ENCODE measurements at places on chromosomes 7 and 10.

GRCh38 chr7:94656925-94657731, 1.2 kb upstream of the SGCE start:
- DNase-seq = no peak

DNA sequence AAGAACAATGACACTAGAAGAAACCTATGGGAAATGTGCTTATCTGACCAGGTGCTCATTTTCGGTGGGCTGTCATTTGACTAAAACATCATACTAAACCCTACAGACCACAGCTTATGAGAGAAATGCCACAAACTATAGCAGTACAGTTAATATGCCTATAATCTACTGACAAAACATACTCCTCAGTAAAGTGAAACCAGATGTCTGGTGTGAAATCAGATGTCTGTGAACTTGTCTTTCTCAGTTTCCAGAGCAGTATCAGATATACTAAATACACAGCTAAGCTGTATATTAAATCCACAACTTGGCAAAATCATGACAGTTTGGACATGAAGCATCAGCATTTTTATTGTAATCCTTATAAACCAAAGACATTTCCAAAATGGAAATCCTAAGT, 3.3 kb downstream of the IMMP2L start:
- no peak for DNase-seq

- no peak for DNase-seq
These were observed 136.2 kb upstream of the CTBP2 start for GRCh38 chr10:125296598-125296997.

DNA sequence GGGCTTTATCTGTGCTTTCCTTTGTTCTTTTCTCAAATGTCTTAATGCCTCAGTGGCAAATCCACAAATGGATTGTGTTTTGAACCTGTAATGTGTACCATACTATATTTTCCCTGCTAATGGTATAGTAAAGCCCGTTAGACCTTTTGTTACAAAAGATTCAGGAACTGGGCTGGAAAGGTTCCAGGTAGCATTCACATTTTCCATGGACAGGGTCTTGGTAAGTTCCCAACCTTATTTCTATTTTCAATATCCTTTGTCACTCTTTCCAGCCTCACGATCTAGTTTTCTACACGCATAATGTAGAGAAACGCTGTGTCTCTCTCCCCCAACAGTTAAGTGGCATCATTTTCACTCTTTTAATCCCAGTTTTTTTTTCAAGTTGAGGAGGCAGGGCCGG, 153.0 kb downstream of the PLCE1 start:
- DNase-seq = no peak

- no peak for DNase-seq
These were observed 7.4 kb upstream of the MICALL2 start for GRCh38 chr7:1466524-1467271.

GRCh38 chr7:103445228-103446048, 569 bp downstream of the SLC26A5 start:
- DNase-seq = no peak

DNA sequence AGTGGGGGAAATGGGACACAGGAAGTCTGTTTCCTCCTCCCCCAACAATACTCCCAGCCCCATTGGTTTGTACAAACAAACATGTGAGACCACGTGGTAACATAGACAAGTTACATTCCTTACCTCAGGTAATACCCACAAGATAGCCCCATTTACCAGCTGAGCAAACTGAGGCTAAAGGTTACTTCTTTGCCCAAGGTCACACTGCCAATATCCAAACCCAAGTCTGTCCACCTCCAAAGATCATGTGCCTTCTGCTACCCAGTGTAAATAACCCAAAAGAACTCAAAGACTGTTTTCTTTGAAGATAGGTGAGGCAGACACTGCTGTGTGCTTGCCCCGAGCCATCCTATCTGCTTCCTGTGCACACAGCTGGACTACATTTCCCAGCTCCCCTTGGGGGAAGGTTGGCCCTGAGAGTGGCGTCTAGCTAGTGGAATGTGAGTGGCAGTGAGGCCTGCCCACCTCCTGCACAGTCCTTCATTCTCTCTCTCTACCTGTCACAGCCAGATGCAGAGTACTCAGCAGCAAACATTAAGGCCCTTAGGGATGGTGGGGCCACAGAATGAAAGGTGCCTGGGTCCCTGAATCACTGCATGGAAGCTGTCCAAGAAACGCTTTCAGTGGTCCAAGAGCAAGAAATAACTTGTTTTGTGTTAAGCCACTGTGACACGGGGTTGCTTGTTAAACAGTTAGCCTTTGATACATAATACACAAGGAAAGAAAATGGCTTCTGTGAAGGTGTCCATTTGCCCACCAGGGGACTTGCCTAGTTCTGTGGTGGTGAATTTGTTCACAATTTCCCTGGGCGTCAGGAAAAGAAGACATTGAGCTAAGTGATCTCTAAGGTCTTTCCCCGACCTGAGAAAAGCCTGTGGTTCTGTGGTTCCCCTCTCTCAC, 257.7 kb upstream of the NFE2L3 start:
- no peak for DNase-seq

DNA sequence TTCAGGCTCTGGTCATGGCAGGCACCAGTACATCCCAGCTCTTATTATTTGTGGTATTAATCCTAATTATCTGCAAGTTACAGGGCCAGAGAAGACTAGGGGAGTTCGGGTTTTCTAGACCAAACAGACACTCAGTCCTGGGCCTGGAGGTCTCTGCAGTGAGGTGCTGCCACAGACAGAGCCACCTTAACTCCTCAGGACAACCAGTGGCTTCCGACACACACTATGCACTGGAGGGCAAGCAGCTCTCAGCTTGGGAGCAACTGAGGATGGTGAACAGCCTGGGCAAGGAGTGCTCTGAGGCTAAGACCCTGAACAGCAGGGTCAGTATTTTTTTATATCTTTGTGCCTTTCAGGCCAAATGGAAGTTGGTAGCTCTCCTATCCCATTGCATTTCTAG, 19.0 kb downstream of the ACTA2 start:
- no peak for DNase-seq

- DNase-seq = no peak
These were observed 135.6 kb downstream of the WDR37 start for GRCh38 chr10:1191752-1192151.

- no peak for DNase-seq
These were observed 131.9 kb downstream of the C10orf90 start for GRCh38 chr10:126538439-126539135.

- no peak for DNase-seq
These were observed 37.6 kb upstream of the PDCD4 start for GRCh38 chr10:110833941-110834628.

DNA sequence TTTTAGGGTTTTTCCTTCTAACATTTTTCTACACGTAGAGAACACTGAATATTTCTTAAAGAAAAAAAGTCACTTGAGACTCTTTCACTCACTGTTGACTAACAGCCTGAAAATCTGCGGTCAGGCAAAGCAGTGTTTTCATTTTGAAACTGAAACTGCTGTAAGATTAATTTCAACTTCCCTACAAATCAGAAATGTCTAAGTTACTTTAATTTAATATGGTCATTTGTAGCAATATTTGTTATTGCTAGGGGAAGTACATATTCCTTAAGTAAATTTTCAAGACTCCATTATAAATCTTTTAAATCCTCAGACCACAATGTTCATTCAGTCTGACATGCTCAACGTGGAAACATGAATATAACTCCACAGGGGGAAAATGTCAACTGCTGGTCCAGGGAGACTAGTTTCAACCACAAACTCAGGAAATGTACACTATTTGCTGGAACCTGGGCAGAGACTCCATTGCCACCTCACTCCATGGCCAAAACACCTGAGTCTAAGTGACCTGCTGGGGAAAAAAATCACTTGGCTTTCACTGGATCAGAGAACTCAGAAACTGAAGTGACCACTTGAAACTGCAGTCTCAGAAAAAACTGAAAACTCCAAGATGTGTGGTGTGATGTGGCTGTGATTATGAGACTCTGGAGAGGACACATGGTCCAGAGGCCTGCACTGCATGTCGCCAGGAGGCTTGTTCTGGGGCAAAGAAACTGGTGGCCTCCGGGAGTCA, 161.2 kb downstream of the TAX1BP1 start:
- DNase-seq = peak; percentile 25

DNA sequence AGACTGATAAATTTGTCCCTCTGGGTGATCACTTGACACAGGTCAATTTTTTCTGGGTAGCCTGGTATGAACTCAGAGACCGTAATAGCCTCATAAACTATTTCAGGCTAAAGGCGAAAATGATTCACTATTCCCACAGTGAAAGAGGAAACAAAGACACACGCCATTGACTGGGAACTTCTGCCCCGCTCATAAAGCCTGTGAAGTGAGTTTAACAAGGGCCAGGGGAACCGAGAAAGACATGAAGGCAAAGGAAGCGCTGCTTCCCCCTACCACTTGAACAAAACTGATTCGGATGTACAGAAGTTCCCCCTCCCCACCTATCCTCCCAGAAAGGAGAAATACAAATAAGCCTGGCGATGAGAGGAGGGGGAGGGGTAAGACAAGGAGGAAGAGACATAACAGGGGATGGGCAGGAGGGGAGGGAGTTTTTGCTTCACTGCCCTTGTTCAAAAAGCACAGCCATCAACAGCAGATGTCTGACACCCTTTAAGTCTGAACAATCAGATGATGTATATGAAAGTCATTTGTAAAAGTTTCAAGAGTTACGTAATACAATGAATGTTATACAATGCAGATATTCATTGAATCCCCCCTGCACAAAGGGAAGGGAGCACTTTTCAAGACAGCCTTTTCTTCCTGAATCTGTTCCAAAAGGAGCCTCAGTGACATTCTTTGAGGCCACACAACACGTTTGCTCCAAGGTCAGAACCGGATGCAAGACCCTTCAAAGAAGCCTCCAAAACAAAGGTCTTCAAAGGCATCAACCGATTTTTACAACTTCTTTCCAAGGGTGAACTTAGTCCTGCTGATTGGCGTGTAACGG, 734 bp downstream of the ABCB4 start:
- DNase-seq = peak; percentile 79

- no peak for DNase-seq
These were observed 92.2 kb downstream of the SEMA3C start for GRCh38 chr7:80826520-80827238.

DNA sequence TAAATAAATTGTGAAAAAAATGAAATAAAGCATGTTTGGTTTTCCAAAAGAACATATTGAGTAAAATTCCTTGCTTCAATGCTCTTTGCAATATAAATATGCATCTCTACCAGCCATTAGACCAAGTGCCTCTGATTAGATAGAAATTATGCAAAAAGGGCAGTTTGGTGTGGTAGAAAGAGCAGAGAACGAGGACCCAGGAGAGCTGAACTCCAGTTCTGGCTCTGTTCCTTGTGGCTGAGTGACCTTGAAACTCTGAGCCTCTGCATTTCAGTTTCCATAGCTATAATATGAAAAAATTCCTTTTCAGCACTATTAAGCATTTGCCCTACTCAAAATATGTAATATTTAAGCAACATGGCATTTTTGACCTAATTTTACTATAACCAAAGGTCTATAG, 36.5 kb downstream of the COL1A2 start:
- DNase-seq = no peak

GRCh38 chr10:52757773-52758172, 14.8 kb downstream of the MBL2 start:
- DNase-seq = no peak

- DNase-seq = peak; percentile 50
These were observed 3.1 kb upstream of the CAPZA2 start for GRCh38 chr7:116859323-116859722.

DNA sequence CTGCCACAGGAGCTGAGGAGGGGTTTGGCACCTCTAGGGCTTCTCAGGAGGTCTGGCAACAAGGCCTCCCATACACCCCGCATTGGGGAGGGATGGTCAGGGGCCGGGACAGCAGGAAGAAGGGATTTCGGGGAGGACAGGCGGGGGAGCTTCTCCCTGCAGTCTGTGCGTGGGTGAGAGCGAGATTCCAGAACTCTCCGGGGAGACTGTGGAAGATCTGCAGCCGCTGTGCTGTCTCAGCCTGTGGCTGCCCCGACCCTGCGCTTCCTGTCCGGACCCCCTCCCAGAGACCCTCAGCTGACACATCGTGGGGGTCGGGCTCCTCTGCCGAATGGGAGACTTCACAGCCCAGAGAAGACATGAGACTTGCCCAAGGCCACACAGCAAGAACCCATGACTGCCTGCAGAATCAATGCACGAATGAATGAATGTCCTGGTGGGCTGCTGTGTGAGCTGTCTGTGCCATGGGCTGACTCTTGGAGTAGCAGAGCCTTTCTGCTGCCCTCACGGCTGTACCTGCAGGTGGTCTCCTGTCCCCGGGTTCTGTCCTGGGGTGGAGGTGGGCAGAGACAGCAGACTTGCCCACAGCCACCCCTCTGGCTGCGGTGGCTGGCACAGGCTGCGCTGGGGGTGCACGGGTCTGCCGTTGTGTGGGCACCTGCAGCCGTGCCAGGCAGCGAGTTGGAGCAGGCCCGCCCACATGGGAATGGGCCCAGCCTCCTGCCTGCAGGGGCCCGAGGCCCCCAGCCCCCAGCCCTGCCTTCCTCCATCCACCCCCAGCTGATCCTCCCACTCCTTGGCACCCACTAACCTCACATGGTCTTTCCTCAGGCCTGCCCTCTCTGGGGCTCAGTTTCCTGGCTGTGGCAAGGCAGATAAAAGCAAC, 16.3 kb upstream of the LFNG start:
- DNase-seq = no peak

- no peak for DNase-seq
These were observed 718 bp downstream of the DYNC2I1 start for GRCh38 chr7:158856883-158857668.

GRCh38 chr7:55969391-55969790, 5.0 kb downstream of the NIPSNAP2 start:
- no peak for DNase-seq

GRCh38 chr10:93462881-93463280, 19.3 kb downstream of the MYOF start:
- DNase-seq = no peak

GRCh38 chr10:133391249-133391635, 2.7 kb upstream of the MTG1 start:
- DNase-seq = no peak

DNA sequence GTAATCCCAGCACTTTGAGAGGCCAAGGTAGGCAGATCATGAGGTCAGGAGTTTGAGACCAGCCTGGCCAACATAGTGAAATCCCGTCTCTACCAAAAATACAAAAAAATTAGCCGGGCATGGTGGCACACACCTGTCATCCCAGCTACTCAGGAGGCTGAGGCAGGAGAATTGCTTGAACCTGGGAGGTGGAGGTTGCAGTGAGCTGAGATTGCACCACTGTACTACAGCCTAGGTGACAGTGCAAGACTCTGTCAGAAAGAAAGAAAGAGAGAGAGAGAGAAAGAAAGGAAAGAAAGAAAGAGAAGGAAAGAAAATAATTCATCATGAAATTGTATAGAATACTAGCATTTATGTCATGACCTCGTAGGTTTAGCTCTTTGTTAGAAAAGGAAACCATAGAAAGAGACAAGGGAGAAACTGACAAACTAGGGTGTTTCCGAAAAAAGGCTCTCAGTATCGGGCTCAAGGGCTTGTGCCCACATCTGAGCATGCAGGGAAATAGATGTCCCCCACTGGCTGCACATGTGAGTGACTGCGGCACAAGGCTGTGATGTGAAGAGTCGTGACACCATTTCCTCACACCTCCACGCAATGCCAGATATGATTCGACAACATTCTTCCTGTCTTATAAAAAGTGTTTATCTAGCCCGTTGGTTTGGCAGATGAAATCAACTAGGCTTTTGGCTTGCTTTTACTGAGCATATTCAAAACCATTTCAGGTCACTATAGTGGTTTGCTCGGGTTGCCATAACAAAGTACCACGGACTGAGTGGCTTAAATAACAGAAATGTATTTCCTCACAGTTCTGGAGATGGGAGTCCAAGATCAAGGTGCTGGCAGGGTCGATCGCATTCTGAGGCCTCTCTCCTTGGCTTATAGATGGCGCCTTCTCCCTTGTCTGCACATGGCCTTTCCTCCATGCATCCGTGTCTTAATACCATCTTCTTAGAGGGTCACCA, 2.0 kb downstream of the SRGN start:
- no peak for DNase-seq

GRCh38 chr7:68929781-68930261, 668.5 kb upstream of the AUTS2 start:
- DNase-seq = no peak
